ENCODE measurements at places on chromosomes 5 and 9.

DNA sequence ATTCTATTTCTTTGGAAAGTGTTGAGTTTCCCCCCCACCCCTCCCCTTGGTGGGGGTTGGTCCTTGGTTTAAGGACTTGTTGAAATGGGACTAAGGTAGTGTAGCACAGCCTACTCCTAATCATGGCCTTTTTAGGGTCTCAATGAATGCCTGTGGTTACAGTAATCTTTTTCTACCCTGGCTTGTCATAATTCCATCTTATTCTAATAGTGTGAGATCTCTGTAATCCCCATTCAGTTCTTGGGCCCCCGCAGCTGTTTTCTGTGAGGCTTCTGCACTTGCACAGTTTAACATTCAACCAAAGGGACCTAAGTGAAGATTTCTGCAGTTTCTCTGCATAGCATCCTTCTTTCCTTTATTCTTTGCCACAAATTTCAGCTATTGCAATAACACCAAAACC is 30.7 kb downstream of the TNFSF15 start:
- DNase-seq: no peak

DNA sequence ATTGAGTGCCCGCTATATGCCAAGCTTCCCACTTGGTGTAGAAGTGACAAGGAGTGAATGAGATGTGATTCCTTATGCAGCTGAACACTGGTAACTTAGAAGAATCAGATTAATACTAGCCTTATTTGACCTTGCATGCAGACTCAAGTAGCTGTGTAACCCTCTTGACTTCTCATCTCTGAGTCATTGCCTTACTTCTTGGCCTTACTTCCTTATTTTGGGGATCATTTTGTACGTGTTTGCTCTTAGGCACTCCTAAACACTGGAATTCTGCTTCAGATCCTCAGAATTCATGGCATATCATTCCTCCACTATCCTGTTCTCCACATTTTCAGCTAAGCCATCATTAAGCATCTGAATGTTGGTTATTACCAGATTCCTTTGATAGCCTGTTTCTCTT is 948.9 kb upstream of the ARRDC3 start:
- no peak for DNase-seq

DNA sequence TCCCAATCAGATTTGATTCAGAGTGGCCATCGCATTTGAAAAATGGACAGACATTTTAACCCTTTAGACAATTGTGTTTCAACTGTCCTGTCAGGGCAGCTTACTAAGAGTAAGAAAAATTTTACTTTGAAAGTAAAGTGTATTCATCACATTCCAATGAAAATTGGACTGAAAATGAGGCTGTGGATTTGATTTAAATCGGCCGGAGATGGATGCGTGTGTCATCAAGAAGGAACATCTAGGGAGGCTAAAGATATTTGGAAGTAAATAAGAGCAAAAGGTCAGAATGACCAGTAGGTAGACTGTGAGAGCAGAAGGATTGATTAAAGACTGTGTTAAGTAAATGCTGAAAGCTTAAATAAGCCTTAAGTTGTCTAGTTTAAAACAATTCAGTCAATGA is 1.5 kb downstream of the ZCCHC7 start:
- no peak for DNase-seq

GRCh38 chr5:116492016-116492623 is 82.5 kb downstream of the SEMA6A start:
- no peak for DNase-seq

DNA sequence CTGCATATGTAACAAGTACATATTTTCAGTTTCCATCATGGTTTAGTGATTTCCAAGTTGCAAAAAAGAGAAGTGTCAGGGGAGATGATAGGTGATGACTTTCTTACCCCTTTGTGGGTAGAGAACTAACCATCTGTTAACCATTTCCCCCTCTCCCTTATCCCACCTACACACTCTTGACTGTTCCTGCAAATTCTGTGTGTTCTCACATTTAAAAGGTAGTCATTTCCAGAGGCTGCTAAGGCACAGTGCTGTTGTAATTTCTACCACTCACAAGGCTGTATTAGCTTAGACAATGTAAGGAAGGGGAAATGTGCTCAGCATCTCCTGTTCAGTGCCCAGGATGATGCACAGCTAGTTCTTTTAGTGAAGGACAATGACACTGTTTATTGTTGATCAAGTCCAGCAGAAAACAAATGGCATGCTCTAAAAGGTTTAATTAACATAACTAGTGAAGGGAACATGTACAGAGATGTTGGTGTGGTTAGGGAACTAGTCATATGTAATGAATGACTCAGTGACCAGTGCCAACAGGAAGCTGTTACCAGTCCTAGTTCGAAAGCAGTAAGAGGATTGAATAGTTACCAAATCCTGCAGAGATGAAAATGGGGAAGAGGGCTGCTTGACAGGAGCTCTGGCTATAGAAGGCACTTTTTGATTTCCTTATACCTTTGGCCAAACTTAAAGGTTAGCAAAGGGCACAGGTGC is 165.1 kb downstream of the PLK2 start:
- DNase-seq: no peak

DNA sequence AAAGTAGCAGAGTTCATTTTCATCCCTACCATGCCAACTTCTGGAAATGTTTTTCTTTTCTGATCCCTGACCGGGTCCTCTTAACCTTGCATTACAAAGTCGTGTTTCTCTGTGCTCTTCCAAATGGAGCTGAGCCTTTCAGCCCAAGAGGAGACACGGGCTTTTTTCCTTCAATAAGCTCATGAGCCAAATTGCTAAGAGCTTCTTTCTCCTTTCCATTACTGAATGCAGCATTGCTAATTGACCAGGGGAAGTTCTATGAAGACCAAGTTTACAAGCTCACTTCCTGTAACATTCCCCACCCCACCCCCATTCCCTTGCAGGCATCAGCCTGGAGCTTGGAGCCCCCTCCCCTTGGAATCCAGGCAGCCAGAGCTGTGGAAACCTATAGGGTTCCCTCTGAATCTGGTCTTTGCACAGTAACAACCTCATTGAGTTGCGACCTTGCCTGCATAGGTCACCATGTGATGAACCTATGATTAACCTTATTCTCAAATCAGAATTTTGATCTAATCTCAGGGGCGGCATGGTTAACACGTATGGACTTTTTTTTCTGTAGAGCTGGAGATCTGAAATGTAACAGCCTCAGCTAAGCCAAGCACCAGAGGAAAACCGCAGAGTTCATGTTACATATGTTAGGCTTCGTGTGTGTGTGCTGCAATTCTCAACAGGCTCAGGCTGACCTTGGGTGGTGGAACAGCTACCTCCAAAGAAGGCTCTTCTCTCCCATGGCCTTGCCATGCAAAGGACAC is 395.7 kb upstream of the ZNF462 start:
- DNase-seq: no peak

GRCh38 chr5:105903069-105903468 is 1767.7 kb downstream of the EFNA5 start:
- DNase-seq: no peak
